ENCODE measurements at places on chromosomes 4 and X. TPM values are rescaled to one million over a fixed set of nuclear protein-coding genes. Genes with fewer than 3 reads are reported as not detected.

Gene GPR143
- not detected for total RNA-seq

Gene FAM53A
- total RNA-seq, result 3.7 TPM

Gene FAM184B
- total RNA-seq, result under 0.01 TPM

Gene PTCHD1
- total RNA-seq, result not detected

Gene TMEM255A
- 0.16 TPM for total RNA-seq

Gene CT45A1
- total RNA-seq, result not detected

Gene PDE6B
- total RNA-seq, result not detected

Gene LIMCH1
- 3.3 TPM for total RNA-seq

Gene SLC10A3
- 35.3 TPM for total RNA-seq

Gene OPN1MW2
- total RNA-seq, result not detected

Gene ASB5
- total RNA-seq, result 1.8 TPM

Gene PDS5A
- total RNA-seq, result 82.4 TPM

Gene CYSLTR1
- not detected for total RNA-seq

Gene PPP4R3C
- total RNA-seq, result not detected

Gene C4orf51
- not detected for total RNA-seq

Gene GASK1B
- 37.8 TPM for total RNA-seq

Gene TNMD
- total RNA-seq, result 3.4 TPM

Gene SPOCK3
- not detected for total RNA-seq

Gene PGK1
- total RNA-seq, result 238 TPM

Gene IRF2
- total RNA-seq, result 27.3 TPM

Gene DOCK11
- 45.4 TPM for total RNA-seq

Gene SPANXN3
- not detected for total RNA-seq

Gene SYNPO2
- 68.6 TPM for total RNA-seq

Gene FAT1
- 334 TPM for total RNA-seq

Gene PLP1
- total RNA-seq, result 1.9 TPM

Gene TIMP1
- total RNA-seq, result 419 TPM

Gene JCHAIN
- 2.4 TPM for total RNA-seq

Gene PNMA5
- total RNA-seq, result not detected

Gene MAGEA4
- total RNA-seq, result not detected

Gene KLHL8
- total RNA-seq, result 9.2 TPM

Gene PNMA6A
- 4.4 TPM for total RNA-seq

Gene ZMAT1
- total RNA-seq, result 1.6 TPM

Gene MSX1
- total RNA-seq, result 23.1 TPM
